ENCODE measurements at places on chromosomes 16 and 17. TPM values are rescaled to one million over a fixed set of nuclear protein-coding genes. Genes with fewer than 3 reads are reported as not detected.

- no peak overlapping the region for H3K4me3 ChIP-seq
- H3K27me3 ChIP-seq: 0 out of 2 replicates have a peak, but pooled peaks cover under 1% of the 10 kb centered on the region
- no peak overlapping the region for H3K27ac ChIP-seq
- no peak for DNase-seq
- no peaks in the 10 kb centered on the region for H3K36me3 ChIP-seq
These were observed 3.9 kb downstream of the CD79B start for GRCh38 chr17:63928172-63928666.

DNA sequence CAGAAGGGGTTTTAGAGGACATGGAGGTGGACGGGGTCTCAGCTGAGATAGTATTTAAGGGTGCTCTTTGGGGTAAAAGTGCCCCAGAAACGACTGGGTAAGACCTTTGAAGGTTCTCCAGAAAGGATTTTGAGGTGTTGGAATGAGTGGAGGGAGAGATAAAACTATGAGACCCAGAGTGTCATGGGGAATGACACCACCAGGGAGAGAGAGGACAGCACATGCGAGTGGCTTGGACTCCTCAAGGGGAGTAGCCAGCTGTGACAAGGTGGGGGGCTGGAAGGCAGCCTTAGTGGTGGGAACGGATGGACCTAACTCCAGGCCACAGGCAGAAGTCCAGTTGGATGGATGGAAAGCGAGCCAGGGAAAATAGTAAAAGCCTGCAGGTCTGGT is 19.2 kb upstream of the PITPNM3 start:
- no peaks in the 10 kb centered on the region for H3K27me3 ChIP-seq
- peaks cover 21% of the 10 kb centered on the region for H3K4me1 ChIP-seq
- H3K4me3 ChIP-seq: 0 out of 2 replicates have a peak overlapping the region, but pooled peaks have one; percentile 16
- H3K27ac ChIP-seq: peak overlapping the region; percentile 57
- peaks cover 3% of the 10 kb centered on the region for H3K36me3 ChIP-seq

- H3K4me1 ChIP-seq: peaks cover 16% of the 10 kb centered on the region
- no peak overlapping the region for H3K4me3 ChIP-seq
- DNase-seq: no peak
- H3K27ac ChIP-seq: no peak overlapping the region
These were observed 3.6 kb downstream of the XPO6 start for GRCh38 chr16:28208131-28208530.

GRCh38 chr17:71987634-71988033 is 133.2 kb upstream of the SOX9 start:
- H3K4me1 ChIP-seq: peaks cover 13% of the 10 kb centered on the region
- no peaks in the 10 kb centered on the region for H3K36me3 ChIP-seq
- no peak overlapping the region for H3K27ac ChIP-seq
- DNase-seq: peak; percentile 41
- H3K4me3 ChIP-seq: no peak overlapping the region
- no peaks in the 10 kb centered on the region for H3K27me3 ChIP-seq

GRCh38 chr16:78664811-78665772 is 565.6 kb downstream of the WWOX start:
- peaks cover 8% of the 10 kb centered on the region for H3K4me1 ChIP-seq
- H3K27ac ChIP-seq: no peak overlapping the region
- H3K4me3 ChIP-seq: no peak overlapping the region

The CCDC78 gene
- 1.0 TPM for total RNA-seq

- H3K4me1 ChIP-seq: no peaks in the 10 kb centered on the region
- H3K27me3 ChIP-seq: no peaks in the 10 kb centered on the region
- no peaks in the 10 kb centered on the region for H3K36me3 ChIP-seq
- H3K27ac ChIP-seq: no peak overlapping the region
- no peak for DNase-seq
- no peak overlapping the region for H3K4me3 ChIP-seq
These were observed 45.8 kb downstream of the TNFRSF13B start for GRCh38 chr17:16926061-16926511.

DNA sequence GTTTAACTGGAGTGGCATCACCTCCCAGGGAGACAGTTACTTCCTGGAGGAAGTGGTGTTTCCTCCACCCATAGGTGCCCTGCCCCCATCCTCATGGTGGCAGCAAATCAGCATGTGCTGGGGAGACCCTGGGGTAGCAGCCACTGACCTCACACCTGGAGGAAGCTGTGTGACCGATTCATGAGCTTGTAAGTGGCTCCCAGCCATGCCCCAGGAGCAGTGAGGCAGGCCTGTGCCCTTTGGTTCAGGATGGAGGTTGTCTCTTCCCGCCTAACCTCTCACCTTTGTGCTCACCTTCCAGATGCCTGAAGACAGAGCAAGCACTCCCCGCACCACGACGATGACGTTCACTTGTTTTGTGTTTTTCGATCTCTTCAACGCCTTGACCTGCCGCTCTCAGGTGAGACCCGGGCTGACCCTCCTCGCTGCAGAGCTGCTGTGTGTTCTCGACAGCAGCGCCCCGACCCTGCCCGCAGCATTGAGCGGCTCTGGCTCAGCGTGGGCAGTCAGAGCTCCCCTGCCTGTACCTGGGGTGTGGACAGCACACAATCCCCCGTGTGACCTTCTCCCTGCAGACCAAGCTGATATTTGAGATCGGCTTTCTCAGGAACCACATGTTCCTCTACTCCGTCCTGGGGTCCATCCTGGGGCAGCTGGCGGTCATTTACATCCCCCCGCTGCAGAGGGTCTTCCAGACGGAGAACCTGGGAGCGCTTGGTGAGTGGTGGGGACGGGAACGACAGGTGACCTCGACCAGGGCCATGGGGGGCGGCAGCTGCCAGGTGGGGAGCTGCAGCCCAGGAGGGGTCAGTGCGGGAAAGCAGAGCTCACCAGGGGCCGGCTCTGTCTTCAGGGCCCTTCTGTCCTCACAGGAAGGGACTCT is 42.8 kb downstream of the MEAK7 start:
- H3K36me3 ChIP-seq: peaks cover 36% of the 10 kb centered on the region
- no peak overlapping the region for H3K27ac ChIP-seq
- H3K27me3 ChIP-seq: no peaks in the 10 kb centered on the region
- H3K4me1 ChIP-seq: no peaks in the 10 kb centered on the region

- peak overlapping the region; percentile 74 for H3K27ac ChIP-seq
- no peaks in the 10 kb centered on the region for H3K27me3 ChIP-seq
These were observed 26.3 kb downstream of the SMURF2 start for GRCh38 chr17:64635647-64636305.

The SCN4A gene
- not detected for total RNA-seq

DNA sequence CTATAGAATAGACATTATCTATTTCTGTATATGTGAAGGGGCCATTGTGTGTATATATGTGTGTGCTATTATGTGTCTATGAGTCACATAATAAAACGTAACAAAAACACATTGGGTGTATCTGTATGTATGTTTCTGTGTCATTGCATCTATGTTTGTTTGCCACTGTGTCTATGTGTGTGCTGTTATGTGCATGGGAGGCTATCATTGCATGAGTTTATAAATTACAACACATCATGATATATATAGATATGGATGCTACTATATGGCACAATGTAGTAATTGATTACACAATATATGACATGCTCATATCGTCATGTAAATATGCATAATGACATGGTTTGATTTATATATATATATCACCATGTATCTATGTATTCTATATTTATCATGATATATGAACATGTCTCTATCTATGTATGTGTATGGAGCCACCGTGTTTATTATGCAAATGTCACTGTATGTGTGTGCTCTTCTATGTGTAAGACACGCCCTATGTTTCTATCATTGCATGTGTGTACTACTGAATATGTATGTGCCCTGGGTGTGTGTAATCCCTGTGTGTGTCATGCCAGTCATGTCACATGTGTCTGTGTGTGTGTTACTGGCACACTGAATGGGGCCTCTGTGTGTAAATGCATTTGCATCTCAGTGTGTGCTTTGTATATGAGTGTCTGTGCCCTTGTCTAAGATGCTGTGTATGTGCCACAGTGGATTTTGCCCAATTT is 1.4 kb upstream of the TSPOAP1 start:
- no peak overlapping the region for H3K4me3 ChIP-seq
- no peak overlapping the region for H3K27ac ChIP-seq
- H3K4me1 ChIP-seq: no peaks in the 10 kb centered on the region
- no peaks in the 10 kb centered on the region for H3K27me3 ChIP-seq
- no peaks in the 10 kb centered on the region for H3K36me3 ChIP-seq

- peaks cover 32% of the 10 kb centered on the region for H3K27me3 ChIP-seq
- no peaks in the 10 kb centered on the region for H3K36me3 ChIP-seq
- no peak overlapping the region for H3K4me3 ChIP-seq
- H3K27ac ChIP-seq: no peak overlapping the region
These were observed 33.1 kb downstream of the SMARCE1 start for GRCh38 chr17:40614431-40615067.

DNA sequence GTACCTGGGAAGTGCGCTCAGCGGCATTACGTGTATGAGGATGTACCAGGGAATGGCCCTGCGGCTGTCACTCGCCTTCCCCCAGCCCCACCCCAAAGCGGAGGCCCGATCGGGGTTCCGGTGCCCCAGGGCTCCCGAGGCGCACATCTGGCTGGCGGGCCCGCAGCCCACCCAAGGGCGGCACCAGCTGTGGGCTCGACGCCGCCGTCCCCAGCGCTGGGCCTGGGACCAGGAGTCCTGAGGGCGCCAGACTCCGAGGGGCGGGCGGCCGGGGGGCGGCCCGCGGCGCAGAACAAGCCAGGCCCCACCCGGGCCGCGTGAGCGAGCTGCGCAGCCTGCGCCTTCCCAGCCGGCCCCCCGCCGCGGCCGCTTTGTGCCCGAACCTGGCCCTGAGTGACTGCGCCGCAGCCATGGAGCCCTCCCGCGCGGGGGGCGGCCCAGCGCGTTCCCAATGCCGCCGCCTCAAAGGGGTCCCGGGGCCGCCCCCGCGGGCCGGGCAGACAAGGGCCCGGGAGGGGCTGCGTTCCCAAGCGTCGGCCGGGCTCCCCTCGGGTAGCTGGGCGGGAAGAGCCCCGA is 17.4 kb downstream of the ZNF423 start:
- H3K36me3 ChIP-seq: no peaks in the 10 kb centered on the region
- no peak overlapping the region for H3K4me3 ChIP-seq
- DNase-seq: no peak
- no peaks in the 10 kb centered on the region for H3K4me1 ChIP-seq
- H3K27ac ChIP-seq: no peak overlapping the region
- peaks cover 7% of the 10 kb centered on the region for H3K27me3 ChIP-seq

The KRTAP1-5 gene
- 49.2 TPM for total RNA-seq

The MYO15A gene
- total RNA-seq: 0.25 TPM
